Heart left ventricle (tissue), 16 donors: ENCODE measurements at places on chromosomes 11 and 22. TPM values are rescaled to one million over a fixed set of nuclear protein-coding genes. Genes with fewer than 3 reads are reported as not detected.

PTPN5 gene
- total RNA-seq = 5.8 TPM

DNA sequence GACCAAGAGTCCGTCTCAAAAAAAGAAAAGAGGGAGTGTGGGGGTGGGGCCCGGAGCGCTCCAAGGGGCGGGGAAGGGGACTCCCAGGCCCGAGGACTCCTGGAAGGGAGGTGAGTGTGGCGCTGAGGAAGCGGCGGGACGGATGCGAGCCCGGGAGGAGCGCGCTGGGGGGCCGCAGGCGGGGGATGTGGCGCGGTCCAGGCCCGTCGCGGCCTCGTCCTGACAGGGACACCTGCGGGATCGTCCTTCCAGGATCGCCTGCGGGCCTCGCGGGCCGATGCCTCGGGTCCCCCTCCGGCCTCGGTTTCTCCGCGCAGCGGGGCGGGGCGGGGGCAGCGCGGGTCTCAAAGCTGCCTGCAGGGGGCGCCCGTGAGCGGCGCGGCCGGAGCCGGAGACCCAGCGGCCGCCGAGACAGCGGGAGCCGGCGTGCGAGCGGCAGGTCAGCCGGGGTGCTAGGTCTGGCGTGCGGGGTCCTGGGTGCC, 3.8 kb upstream of the ADORA2A start:
- H3K36me3 ChIP-seq = no peaks in the 10 kb centered on the region
- H3K27me3 ChIP-seq = no peaks in the 10 kb centered on the region
- peak overlapping the region; percentile 71 for H3K4me3 ChIP-seq
- peak overlapping the region; percentile 79 for H3K27ac ChIP-seq
- peak; percentile 88 for DNase-seq
- H3K4me1 ChIP-seq = no peaks in the 10 kb centered on the region

GRCh38 chr11:12216041-12216451, 105.7 kb downstream of the MICAL2 start:
- H3K27me3 ChIP-seq = no peaks in the 10 kb centered on the region
- no peak overlapping the region for H3K4me3 ChIP-seq
- no peak overlapping the region for H3K27ac ChIP-seq

GRCh38 chr22:39142088-39142680, 10.3 kb downstream of the CBX7 start:
- no peak overlapping the region for H3K27ac ChIP-seq
- no peaks in the 10 kb centered on the region for H3K27me3 ChIP-seq
- H3K4me1 ChIP-seq = peaks cover 23% of the 10 kb centered on the region
- H3K36me3 ChIP-seq = peaks cover 10% of the 10 kb centered on the region
- no peak overlapping the region for H3K4me3 ChIP-seq

GRCh38 chr11:36565031-36565610, 2.7 kb upstream of the RAG1 start:
- no peaks in the 10 kb centered on the region for H3K36me3 ChIP-seq
- DNase-seq = no peak
- no peaks in the 10 kb centered on the region for H3K27me3 ChIP-seq
- H3K4me1 ChIP-seq = no peaks in the 10 kb centered on the region
